ENCODE measurements at places on chromosomes 6 and 20.

- DNase-seq: no peak
Measured at GRCh38 chr20:24309596-24309995, 159.8 kb upstream of the SYNDIG1 start.

DNA sequence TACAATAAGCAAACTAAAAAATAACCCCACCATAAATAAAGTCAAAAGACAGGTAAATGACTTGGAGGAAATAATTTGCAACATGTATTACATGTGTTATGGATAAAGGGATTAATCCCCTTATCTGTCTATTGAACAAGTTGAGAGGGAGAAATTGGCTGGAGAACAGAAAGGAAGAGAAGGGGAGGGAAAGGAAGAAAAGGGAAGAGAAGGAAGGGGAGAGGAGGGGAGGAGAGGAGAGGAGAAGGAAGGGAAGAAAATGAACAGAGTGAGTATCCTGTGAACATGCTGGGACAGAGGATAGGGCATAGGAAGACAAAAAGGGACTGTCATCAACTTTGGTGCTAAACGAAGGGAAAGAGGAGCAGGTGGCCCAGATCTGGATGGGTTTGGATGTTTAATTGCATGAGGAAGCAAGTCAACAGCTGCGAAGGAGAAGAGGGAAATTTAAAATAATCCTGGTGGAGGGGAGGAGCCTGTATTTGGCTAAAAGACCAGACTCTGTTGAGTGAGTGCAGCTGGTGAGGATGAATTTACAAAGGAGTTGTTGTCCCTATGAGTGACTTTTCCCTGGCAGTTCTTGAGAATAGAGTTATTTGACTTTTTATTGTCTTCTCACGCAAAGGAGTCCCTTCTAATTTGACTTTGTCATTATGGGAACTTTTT is 14.2 kb upstream of the SHLD1 start:
- peak; percentile 62 for DNase-seq

DNA sequence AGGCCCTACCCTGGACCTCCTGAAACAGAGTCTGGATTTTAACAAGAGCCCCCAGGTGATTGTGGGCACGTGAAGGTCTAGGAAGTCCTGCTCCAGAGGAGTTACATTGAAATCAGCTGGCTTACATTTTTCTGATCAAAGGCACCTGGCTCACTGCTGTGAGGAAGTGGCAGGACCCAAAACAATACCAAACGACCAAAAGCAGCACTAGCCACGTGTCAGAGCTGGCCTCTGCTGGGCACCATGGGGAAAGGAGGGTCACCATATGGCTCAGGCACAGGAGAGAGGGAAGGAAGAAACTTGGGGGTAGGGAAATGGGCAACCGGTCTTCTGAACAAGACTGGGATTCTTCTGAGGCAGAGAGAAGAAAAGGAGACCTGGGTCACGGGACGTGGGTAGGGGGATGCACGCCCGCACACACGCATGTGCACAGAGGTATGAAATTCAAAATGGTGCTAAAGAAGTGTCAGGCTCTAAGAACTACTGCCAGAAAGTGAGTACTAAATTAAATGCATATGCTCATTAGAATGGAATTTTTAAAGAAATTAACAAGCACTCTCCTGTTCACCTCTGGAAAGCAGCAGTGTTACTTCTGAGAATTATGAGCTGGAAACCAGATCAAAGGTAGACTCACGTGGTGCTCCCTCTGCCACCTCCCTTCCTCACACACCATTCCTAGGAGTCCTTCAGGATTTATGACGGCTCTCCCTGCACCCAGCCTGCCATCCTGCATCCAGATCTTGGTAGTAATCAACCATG is 113.6 kb downstream of the TRERF1 start:
- DNase-seq: no peak

DNA sequence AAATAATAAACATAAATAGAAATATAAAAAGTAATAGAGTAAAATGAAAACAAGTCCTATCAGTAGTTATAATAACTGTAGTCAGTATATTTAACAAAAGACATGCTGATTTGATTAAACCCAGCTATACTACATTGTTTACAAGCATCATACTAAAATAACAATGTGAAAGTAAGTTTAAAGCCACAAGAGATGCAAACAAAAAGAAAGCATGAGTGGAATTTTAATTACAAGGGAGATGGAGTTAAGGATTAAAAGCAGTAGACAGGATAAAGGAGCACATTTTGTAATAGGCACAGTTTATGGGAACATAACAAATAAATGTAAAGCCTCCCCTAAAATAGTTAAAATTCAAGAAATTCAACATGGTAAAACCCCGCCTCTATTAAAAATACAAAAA is 41.5 kb downstream of the SENP6 start:
- no peak for DNase-seq

- DNase-seq: no peak
Measured at GRCh38 chr6:20433321-20433720, 31.6 kb downstream of the E2F3 start.

DNA sequence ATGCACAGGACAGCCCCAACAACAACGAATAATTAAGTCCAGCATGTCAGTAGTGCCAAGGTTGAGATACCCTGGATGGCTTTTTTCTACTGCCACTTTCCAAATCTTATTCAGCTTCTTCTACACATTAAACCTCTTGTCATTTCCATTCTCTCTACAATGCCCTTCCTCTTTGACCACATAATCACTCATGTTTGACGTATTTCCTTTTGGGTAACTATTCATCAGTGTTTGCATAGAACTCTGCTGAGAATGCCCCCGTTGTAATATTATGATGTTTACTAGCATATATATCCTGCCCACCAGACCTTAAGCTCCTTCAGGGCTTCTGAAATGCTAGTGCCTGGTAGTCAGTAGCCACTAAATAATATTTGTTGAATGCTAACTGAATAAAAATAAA is 515.3 kb upstream of the RNF217 start:
- peak; percentile 93 for DNase-seq

DNA sequence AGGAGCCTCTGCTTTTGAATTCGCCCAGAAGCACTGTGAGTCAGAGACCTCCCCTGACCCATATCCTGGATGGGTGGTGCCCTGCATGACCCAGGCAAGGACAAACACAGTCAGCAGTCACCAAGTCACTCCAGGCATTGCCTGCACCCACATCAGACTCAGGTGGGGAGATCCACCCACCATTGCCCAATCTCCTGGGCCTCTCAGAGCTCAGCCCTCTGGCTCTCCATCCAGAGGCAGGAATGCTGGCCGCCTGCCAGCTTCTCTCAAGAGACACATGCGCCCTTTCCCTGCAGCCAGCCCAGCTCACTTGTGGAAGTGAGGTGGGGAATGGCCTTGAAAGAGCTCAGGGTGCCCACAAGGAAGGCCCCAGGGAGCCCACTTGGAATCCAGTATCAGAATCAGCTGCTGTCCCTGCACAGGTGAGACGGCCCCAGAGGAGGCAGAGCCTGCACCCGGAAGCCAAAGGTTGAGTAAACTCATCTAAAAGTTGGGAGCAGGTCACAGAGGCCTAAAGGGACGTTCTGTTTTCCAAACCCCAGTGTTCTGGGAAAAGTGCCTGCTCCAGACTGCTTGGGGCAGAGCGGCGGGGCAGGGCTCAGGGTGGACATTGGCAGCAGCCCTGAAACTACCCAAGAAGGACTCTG is 129.8 kb downstream of the PREX1 start:
- peak; percentile 55 for DNase-seq

- DNase-seq: no peak
Measured at GRCh38 chr6:129853996-129854711, 7.0 kb downstream of the TMEM244 start.

DNA sequence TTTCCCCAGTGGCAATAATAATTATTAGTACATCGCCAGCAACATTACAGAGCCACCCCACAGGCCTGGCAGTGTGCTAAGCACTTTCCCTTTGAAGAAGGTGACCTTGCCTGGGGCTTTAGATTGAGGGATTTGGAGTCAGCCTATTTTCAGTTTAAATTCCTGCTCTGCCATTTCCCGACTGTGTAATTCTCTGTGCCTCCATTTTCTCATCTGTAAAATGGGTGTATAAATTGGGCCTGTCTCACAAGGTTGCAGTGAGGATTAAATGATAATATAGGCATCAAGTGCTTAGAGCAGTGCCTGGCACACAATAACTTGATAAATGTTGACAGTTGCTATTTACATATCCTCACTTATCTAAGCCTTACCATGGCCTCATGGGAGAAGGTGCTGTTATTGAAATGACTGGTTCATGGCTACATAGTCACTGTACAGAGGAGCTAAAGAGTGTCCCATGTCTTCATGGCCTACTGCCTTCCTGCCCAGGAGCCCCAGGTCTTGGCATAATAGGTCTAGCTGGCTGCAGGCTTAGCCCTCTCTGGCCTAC is 5.1 kb upstream of the SCRT2 start:
- no peak for DNase-seq

DNA sequence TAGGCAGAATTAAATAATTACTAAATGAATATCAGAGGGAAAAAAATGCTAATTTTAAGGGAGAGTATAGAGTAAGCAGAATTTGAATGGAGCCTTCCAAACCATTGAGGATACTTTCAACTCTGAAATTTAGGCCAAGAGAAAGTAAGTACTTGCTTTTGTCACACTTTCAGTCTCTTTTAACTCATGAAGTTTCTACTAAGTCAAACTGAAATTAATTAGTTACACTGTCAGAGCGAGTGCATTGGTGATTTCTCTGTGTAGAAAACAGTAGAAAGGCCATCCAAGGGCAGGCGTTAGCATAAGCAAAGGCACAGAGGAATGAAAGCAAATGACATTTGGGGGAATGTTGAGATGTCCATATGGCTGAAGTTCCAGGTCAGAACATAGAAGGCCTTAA is 92.9 kb downstream of the PLEKHG1 start:
- no peak for DNase-seq

DNA sequence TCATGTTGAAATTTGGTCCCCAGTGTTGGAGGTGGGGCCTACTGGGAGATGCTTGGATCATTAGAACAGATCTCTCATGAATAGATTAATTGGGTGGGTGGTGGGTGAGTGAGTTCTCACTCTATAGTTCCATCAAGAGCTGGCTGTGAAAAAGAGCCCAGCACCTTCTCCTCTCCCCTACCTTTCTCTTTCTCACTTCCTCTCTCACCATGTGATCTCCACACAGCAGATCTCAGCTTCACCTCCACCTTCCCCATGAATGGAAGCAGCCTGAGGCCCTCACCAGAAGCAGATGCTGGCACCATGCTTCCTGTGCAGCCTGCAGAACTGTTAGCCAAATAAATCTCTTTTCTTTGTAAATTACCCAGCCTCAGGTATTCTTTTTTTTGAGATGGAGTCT is 12.9 kb upstream of the GMNN start:
- no peak for DNase-seq

- DNase-seq: peak; percentile 85
Measured at GRCh38 chr6:16183187-16183664, 54.3 kb downstream of the MYLIP start.

- no peak for DNase-seq
Measured at GRCh38 chr6:111838749-111839484, 34.3 kb downstream of the FYN start.

All from SK-MEL-5 (cell line).